ENCODE measurements at places on chromosomes 11 and 22.

- DNase-seq = no peak
Observed at GRCh38 chr11:129223260-129223659, 31.1 kb upstream of the ARHGAP32 start.

DNA sequence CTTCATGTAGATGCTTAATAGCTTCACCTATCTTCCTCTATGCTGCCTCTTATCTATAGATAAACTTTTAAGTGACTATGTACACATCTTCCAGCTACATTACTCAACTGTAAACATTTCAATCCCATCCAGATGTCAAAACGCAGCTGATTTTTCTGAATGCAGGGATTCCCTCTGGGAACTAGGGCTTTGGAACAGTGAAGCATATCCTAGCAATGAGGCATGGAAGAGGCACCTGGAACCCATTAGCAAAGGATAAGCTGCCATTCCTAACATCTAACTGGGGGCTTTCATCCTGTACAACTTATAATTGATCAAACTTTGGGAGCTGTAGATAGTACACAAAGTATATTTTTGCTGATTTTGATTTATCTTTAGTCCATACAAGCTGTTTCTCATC, 40.8 kb upstream of the OPCML start:
- DNase-seq = no peak

DNA sequence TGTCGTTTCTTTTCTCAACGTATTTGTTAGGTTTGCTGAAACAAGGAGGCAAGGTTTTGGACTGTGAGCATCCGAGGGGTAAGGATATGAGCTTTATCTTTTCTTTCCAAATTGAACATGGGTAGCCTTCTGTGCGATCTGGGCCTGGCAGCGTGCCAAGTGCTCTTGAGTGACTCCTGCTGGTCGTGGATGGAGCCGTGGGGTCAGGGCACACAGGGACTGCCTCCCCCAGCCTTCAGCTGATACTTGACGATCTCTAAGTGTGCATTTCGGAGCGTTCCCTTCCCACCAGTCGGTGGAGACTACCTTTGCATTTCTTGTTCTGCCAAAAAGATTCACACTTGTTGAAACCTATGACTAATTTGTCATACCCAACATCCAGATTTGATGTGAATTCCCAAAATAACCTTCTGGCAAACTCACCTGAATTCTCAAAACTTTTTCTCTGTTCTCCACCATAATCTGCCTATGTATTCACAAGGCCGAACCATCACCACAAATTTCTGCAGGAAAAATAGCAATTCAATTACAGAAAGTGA, 40.1 kb upstream of the CLMP start:
- DNase-seq = no peak

- no peak for DNase-seq
Observed at GRCh38 chr11:126411971-126412381, 56.5 kb downstream of the ST3GAL4 start.

DNA sequence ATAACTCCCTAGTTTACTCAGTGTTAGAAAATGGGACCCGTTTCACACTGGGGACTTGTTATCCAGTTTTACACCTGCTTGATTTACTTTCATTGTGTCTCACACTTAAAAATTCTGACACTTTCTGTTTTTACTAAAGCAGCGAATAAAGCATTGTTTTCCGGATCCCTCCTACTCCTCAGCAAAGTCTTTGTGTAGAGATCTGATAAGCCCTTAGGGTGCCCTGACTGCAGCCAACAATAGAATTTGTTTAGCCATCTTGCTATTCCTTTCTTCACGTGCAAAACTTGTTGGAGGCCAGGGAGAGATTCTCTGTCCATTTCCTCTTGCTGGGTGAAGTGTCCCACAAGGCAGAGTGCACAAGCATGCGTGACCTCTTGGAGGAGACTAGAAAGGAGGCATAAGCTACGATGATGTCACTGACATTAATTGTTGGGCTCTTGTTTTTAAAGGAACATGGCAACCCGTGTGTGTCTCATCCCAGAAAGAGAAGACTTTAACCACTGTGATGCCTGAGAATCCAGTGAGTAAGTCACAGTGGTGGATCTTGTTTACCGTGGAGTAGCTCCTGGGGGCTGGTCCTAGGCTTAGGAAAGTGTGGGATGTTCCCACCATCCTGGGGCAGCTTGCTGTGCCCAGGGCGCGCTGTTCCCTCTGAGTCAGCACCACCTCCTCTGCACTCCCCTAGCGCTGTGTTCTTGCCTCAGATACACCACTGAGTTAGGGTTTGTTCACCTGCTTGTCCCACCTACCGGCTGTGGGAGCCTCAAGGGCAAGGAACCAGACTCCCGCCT, 27.7 kb downstream of the MICAL2 start:
- no peak for DNase-seq

DNA sequence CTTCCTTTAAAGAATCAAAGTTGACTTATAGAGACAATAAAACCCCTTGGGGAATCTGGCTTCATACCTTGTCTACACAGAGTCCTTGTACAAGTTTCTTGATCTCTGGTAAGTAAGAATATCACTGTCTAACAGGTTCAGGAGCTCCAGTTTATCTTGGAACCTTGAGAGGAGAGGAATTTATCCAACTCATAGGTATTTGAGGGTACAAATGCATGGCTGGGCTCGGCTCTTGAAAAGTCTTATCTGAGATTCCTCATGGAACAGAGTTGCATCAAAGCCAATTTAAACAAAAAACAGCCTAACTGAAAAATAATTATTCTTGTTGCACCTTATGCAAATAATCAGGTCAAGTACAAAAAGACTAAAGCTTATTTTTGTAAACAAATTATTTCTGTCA, 33.4 kb downstream of the CARD18 start:
- DNase-seq = no peak

- DNase-seq = no peak
Observed at GRCh38 chr22:20545681-20546521, 38.5 kb downstream of the MED15 start.

GRCh38 chr11:128862908-128863660, 4.0 kb downstream of the KCNJ1 start:
- no peak for DNase-seq

GRCh38 chr11:8720352-8720751, 37.8 kb downstream of the RPL27A start:
- no peak for DNase-seq

DNA sequence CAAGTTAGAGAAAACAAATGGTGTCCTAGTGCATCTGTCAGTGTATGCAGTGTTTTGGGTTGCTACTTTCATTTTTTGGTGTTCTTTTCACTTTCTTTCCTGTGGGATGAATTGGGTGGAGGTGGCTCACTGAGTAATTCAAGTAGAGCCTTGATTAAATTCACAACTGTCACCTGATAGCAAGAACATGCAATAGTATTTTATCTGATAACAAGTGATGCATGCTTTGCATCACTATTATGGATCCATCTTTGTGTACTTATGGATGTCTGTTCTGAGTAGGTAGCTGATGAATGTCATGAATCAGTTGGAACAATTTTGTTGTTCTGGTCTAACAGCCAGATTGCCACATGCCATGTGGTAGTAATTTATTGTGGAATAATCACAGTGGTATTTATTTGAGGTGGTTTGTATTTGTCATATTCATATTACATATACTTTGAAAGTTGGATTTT, 87.5 kb downstream of the DDX10 start:
- DNase-seq = no peak

DNA sequence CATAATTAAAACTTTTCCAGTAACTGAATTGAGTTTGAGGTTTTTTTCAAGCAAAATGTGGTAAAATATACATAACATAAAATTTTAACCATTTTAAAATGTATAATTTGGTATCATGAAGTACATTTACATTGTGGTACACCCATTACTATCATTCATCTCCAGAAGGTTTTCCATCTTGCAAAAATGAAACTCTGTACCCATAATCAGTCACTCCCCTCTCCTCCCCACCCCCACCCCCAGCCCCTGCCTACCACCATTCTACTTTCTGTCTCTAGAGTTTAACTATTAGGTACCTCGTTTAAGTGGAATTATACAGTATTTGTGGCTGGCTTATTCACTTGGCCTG, 63.7 kb downstream of the MICAL2 start:
- no peak for DNase-seq

DNA sequence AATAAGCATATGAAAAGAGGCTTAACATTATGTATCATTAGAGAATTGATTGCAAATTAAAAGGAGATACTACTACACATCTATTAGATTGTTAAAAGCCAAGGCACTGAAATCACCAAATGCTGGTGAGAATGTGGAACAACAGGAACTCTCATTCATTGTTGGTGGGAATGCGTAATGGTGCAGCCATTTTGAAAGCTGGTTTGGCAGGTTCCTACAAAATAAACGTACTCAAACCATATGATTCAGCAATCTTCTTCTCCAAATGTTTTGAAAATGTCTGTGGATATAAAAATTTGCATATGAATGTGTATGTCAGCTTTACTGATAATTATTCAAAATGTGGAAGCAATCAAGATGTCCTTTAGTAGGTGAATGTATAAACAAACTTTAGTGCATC, 176.4 kb upstream of the PLET1 start:
- DNase-seq = no peak

- DNase-seq = no peak
Observed at GRCh38 chr11:119723243-119723951, 5.6 kb downstream of the NECTIN1 start.

- no peak for DNase-seq
Observed at GRCh38 chr11:125483592-125483991, 12.5 kb downstream of the FEZ1 start.

- DNase-seq = no peak
Observed at GRCh38 chr11:35105319-35106079, 33.5 kb upstream of the CD44 start.
